ENCODE measurements at places on chromosomes 1 and 21.
A peak's percentile ranks its signal among the peaks of the same experiment; 100 is the strongest.

GRCh38 chr1:67952071-67952470, 98.4 kb downstream of the DIRAS3 start:
- no peak for DNase-seq

DNA sequence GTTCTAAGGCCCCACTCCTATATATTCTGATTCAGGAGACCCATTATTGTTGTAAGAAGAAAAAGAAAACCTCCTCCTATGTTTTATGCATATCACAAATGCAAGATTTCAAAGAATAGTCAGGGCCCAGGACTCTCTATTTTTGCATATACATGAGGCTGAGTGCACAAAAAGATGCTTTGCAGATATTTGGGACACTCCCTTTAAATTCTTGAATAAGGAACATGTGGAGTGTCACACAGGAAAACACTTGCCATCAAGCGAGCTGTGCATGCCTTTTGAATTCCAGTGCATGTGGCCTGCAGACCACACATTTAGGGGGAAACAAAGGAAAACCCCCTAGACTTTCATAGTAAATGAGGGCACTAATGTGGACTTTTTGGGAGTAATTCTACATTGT, 5.6 kb downstream of the MAP3K7CL start:
- DNase-seq, result no peak

GRCh38 chr1:4734791-4735190, 80.4 kb downstream of the AJAP1 start:
- no peak for DNase-seq

DNA sequence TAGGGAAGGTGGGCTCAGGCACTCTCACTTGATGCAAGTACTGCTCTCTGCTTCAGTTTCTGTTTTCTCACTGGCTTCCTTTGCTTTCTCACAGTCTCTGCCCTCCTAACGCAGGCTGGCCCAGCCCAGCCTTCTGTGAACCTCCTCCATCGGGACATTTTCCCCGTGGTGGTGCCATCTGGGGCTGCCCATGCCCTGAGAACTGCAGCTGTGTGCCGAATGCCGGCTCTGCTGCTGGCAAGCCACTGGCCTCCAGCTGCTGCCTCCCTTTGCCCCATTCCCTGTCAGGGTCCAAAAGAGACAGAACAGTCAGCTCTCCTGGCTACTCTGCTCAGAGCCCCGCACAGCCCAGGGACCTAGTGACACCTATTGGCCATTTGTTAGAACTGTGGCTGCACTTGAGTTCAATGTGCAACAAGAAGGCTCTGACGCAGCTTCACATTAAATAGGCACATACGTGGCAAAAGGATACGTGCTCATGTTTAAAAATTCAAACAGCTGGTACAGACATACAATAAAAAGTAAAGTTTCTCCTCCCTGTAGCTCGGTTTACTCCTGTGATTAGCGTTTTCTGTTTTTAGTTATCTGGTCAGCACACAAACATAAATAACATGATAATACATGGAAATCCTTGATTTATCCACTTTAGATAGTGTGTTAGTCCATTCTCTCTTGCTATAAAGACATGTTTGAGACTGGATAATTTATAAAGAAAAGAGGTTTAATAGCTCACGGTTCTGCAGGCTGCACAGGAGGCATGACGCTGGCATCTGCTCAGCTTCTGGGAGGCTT, 46.6 kb downstream of the FCRL5 start:
- DNase-seq, result peak; percentile 22

- DNase-seq, result no peak
Observed at GRCh38 chr1:165703648-165704047, 5.3 kb upstream of the ALDH9A1 start.

DNA sequence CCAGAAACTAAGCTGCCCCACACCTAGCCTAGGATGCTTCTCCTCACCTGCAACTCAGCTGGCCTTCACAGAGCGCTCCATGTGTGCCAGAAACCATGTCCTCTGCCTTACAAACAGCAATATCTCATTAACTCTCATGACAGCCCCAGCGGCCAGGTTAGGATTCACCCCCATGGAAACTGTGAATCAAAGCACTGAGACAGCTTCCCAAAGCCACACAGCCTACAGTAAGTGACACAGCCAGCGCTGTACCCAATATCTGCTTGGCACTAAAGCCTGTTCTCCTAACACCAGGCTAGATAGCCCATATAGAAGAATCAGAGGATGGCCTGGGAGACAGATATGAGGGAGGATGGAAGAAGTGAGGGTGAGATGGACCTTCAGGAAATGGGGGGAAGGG, 13.5 kb downstream of the KCNN3 start:
- DNase-seq, result no peak

DNA sequence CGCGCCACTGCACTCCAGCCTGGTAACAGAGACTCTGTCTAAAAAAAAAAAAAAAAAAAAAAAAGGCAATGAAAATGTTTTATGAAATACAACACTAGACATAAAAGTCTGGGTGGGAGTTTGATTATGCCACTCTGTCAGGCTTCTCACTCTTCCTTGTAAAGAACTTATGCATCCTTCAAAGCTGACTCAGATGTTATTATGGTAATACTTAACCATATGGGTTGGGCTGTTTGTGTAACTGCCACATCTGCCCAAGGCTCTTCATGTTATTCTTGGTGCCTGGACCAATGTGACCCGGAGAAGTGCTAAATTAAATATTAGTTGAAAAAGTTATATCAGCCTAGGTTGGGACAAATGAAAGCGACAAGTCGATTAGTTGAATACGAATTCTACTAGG, 23.8 kb downstream of the FAM89A start:
- DNase-seq, result no peak

GRCh38 chr1:94351481-94351880, 66.7 kb upstream of the ABCD3 start:
- DNase-seq, result no peak

DNA sequence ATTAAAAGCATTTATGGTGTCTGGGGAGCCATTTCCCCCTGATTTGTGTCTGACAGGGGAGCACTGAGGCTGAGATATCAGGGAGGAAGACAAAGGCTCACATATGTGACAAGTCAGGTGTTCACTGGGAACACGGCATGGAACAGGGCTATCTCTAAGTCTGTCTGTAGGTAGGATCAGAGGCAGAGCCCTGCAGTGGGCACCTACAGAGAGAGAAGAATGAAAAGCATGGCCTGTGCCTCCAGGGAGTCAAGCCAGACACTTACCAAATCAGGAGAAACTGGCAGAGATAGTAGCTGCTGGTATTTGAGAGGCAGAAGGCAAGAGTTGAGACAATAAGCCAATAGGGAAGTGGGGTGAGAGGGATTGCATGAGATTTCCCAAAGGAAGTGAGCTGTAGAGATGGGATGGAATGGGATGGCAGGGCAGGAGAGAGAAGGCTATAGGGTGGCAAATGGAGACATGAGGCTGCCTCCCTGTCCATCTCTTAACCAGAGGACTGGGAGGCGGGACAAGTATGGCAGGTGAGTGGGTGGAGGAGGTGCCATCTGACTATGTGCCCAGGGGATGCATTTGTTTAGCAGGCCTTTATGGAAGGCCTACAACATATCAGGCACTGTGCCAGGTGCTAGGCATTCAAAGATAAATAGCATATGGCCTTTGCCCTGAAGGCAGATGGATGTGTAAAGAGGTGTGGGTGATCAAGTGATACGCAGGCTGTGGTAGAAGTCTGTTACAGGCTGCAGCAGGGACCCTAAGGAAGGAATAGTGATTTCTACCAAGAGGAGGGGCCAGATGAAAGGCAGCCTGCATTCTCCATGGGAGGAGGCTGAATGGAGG, 136.2 kb upstream of the IPO9 start:
- DNase-seq, result no peak

DNA sequence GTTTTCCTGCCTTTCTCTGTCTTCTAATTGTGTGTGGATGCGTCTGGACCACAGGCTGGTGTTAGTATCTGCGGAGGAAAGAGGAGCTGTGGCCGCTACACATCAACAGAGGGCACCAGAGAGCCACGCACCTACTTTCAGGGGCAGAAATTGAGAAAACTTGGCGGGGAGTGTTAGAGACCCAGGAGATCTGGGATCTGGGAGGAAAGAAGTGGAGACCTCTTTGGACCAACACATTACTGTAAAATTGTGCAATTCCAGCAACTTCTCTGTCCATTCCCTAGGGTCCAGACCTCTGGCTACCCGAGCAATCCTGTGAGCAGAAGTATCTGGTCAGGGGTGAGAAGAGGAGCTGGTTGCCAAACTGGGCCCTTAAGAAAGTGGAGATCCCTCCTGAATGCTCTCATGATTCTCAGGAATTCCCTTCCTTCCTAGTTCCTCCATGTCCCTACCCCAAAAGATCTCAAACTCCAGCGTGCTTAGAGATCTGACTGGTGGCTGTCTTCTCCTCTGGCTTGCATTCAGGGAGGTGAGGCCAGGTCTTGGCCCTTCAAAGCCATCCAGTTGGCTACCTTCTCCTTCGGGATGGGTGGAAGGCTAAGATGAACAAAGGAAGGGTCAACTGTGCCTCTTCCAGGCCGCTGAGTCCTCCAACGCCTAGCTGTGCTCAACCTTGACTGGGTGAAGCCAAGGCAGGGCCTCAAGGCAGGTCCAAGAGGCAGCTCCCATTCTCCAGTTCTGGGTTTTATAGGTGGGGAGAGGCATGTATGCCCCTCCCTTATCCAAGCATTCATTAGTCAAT, 1.2 kb upstream of the KIRREL1 start:
- peak; percentile 23 for DNase-seq

- DNase-seq, result no peak
Observed at GRCh38 chr1:208108213-208108608, 136.0 kb downstream of the PLXNA2 start.

DNA sequence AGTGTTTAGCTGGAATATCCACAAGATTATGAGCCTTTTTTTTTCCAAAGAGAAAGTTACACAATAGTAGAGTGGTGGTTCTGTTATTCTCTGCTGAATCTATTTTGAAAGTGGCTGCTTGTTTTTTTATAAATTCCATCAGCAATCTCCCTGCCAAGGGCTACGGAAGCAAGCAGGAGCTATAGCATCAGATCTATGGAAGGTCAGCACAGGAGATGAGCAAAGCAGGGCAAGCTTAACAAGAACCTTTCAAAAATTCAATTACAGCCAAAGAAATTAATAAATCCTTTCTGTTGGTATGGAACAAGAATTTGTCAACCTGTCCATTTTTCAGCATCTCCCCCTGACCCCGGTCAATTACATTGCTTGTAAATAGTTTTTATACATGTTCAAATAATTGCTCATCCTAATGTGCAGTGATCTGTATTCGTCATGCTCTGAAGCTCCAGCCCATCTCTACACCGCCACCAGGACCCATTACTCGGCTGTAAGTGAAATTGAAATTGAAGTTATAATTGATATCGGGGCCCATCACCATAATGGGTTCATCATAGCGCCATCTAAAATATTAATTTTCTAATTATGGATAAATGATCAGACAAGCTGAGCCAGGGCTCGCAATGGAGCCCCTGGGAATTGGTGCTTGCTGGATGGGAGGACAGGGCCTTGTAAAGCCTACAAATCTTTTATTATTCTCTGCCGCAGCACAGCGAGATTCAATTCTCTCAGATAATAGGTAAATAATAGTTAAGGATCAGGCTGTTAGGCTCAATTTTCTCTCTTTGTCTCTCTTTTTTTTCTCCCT, 215.1 kb downstream of the ATG4C start:
- no peak for DNase-seq

GRCh38 chr1:223617323-223618070, 48.0 kb downstream of the CAPN8 start:
- DNase-seq, result no peak

- DNase-seq, result no peak
Observed at GRCh38 chr1:55200667-55201066, 14.5 kb downstream of the USP24 start.
